SJSA1 (cell line): ENCODE measurements at places on chromosomes 2 and 18. TPM values are rescaled to one million over a fixed set of nuclear protein-coding genes. Genes with fewer than 3 reads are reported as not detected.

GRCh38 chr2:21438949-21439348 is 315.2 kb downstream of the TDRD15 start:
- H3K36me3 ChIP-seq = no peaks in the 10 kb centered on the region
- no peaks in the 10 kb centered on the region for H3K27me3 ChIP-seq
- peak overlapping the region; percentile 71 for H3K27ac ChIP-seq
- H3K4me1 ChIP-seq = peaks cover 21% of the 10 kb centered on the region

GRCh38 chr2:189177251-189177840 is 2.2 kb downstream of the COL5A2 start:
- H3K27ac ChIP-seq = peak overlapping the region; percentile 84
- H3K4me1 ChIP-seq = peaks cover 25% of the 10 kb centered on the region
- H3K36me3 ChIP-seq = peaks cover 34% of the 10 kb centered on the region

CYRIA gene
- total RNA-seq = 1.00 and 1.7 TPM in 2 replicates

- no peak overlapping the region for H3K4me3 ChIP-seq
- peak; percentile 50 for DNase-seq
- H3K27ac ChIP-seq = no peak overlapping the region
- no peaks in the 10 kb centered on the region for H3K36me3 ChIP-seq
Observed at GRCh38 chr2:23445450-23445868, 60.5 kb downstream of the KLHL29 start.

PARD6G gene
- 4.4 and 6.1 TPM in 2 replicates for total RNA-seq

- peak; percentile 68 for DNase-seq
- H3K4me3 ChIP-seq = peak overlapping the region; percentile 33
- H3K36me3 ChIP-seq = no peaks in the 10 kb centered on the region
- H3K27ac ChIP-seq = peak overlapping the region; percentile 36; the same call in 1 of the 2 replicates
- peaks cover 11% of the 10 kb centered on the region for H3K4me1 ChIP-seq
Observed at GRCh38 chr18:34592961-34593382, 117.1 kb upstream of the DTNA start.

TMEM237 gene
- total RNA-seq = 62.0 and 69.4 TPM in 2 replicates

DNA sequence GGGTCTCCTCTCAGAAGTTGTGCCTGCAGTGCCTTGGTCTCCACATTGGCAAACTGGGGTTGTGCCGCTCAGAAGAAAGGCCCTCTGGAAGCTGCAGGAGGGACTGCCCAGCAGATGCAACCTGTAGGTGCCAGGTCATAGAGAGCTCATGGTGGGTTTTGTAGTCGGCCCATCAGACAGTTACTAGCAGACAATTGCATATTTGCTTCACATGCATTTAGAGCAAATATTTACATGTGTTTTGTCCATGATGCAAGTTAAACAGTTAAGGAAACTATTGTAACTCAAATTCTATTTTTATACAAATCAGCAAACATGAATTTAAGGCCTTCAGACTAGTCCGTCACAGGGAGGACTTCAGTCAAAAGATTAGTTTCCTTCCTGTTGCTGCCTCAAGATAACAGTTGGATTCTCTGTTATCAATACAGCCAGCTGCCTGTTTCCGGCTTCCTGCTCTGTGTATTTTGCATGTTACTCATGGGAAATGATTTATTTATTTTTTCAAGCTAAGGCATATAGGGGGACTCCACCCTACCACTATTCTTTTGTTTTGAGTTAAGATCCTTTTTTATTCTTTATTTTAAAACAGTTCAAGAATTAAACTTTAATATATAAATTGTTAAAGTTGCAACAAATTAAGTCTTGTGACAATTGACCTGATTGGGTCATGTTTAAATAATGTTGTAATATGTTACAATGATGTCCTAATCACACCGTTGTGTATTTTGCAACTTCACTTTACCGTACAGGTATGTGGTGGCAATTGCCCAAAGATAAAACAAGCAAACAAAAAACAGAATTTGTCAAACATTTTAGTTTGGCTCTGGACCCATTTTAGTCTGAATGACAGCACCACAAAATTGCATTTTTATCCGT is 133.5 kb downstream of the SPTBN1 start:
- peak overlapping the region; percentile 28 for H3K27ac ChIP-seq
- peaks cover 24% of the 10 kb centered on the region for H3K4me1 ChIP-seq
- H3K27me3 ChIP-seq = no peaks in the 10 kb centered on the region
- peak; percentile 60 for DNase-seq
- peaks cover 19% of the 10 kb centered on the region for H3K36me3 ChIP-seq

RPRD1A gene
- 36.6 and 66.6 TPM in 2 replicates for total RNA-seq

SLC19A3 gene
- not detected in 2 replicates for total RNA-seq

GRCh38 chr2:10620481-10620880 is 69.3 kb downstream of the NOL10 start:
- no peaks in the 10 kb centered on the region for H3K27me3 ChIP-seq
- H3K36me3 ChIP-seq = peaks cover 23% of the 10 kb centered on the region
- no peak overlapping the region for H3K27ac ChIP-seq
- DNase-seq = peak; percentile 60
- peaks cover 19% of the 10 kb centered on the region for H3K4me1 ChIP-seq

DNA sequence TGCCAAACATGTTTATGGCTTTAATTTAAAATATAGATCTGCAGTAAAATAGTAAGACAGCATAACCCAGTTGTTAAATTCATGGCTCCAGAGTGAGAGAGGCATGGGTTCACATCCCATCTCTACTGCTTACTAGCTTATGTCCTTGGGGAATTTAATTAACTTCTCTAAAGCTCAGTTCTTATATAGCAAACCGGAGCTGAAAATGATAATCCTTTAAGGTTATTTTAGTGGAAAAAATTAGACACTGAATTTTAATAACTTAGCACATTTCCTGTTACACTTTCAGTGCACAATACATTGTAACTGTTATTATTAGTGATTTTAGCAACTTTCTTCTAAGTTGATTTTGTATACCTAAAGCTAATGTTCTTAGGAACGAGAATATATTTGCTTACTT is 14.8 kb downstream of the SCN9A start:
- no peak for DNase-seq
- H3K36me3 ChIP-seq = no peaks in the 10 kb centered on the region
- H3K4me1 ChIP-seq = peaks cover 9% of the 10 kb centered on the region
- H3K27ac ChIP-seq = no peak overlapping the region
- H3K4me3 ChIP-seq = no peak overlapping the region

CCDC68 gene
- total RNA-seq = 0.03 TPM in 1 of 2 replicates, not detected in the other

FAM124B gene
- total RNA-seq = not detected in 2 replicates

- no peak overlapping the region for H3K4me3 ChIP-seq
- DNase-seq = no peak
- H3K36me3 ChIP-seq = no peaks in the 10 kb centered on the region
- H3K27ac ChIP-seq = no peak overlapping the region
- H3K4me1 ChIP-seq = no peaks in the 10 kb centered on the region
Observed at GRCh38 chr2:211055438-211055837, 499.0 kb downstream of the CPS1 start.

GRCh38 chr2:233064530-233065199 is 4.5 kb downstream of the INPP5D start:
- DNase-seq = no peak
- no peaks in the 10 kb centered on the region for H3K27me3 ChIP-seq
- H3K27ac ChIP-seq = no peak overlapping the region
- peaks cover 39% of the 10 kb centered on the region for H3K4me1 ChIP-seq

DNA sequence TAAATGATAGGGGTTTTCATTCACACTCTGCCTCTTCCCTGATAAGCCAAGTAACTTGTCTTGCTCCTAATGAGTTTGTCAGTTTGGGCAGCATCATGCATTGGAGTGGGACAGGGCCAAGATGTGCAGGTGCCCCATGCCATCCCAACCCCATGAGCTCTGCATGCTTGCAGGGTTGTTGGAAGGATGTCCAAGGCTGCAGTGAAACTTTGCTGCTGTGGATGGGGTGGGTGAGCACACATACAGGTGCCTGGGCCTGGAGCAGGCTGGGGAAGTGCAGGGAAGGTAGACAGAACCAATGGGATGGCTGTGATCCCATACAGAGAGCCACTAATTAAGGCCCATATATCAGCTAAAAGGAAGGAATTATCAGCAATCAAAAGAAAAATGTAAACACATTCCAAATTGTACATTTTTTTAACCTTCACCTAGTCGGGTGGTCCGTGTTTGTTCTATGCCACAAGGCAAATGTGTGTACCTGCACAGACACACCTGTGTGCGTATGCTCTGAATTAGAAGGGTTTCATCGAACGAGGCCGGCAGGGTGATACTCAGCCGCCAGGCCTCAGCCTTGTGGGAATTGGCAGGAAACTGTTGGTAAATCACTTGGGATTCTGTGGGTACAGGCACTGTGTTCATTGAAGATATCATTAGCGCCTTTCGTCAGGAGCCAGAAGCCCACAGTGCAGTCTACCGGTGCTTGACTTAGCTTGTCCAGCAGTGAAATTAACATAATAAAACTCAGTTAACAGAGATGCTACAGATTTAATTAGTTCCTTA is 342.9 kb downstream of the MYCN start:
- H3K4me3 ChIP-seq = no peak overlapping the region
- no peak overlapping the region for H3K27ac ChIP-seq

SERPINB10 gene
- 1.7 TPM in 1 of 2 replicates, not detected in the other for total RNA-seq

- no peak overlapping the region for H3K27ac ChIP-seq
- no peak overlapping the region for H3K4me3 ChIP-seq
- H3K27me3 ChIP-seq = no peaks in the 10 kb centered on the region
- peaks cover 11% of the 10 kb centered on the region for H3K4me1 ChIP-seq
- DNase-seq = no peak
Observed at GRCh38 chr2:38381381-38382143, 4.5 kb upstream of the ATL2 start.

DNA sequence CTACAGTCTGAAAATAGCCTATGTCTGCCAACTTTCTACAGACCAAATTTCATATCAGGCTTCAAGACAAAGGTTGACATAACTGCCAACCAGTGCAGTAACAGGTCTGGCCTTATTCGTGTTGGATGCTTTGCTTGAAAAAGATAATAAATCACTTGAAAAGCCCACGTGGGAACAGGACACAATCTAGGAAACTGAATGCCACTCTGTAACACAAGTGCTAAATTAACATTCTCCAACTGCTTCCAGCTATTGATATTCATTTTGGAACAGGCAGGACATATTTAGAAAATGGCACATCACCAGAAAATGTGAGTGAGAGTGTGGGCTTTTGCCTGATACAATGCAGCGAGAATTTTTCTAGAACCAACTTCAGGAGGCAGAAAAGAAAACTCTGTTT is 165.9 kb upstream of the CCDC150 start:
- no peak overlapping the region for H3K27ac ChIP-seq
- DNase-seq = no peak
- no peaks in the 10 kb centered on the region for H3K36me3 ChIP-seq
- no peaks in the 10 kb centered on the region for H3K27me3 ChIP-seq
- no peaks in the 10 kb centered on the region for H3K4me1 ChIP-seq

- no peaks in the 10 kb centered on the region for H3K4me1 ChIP-seq
- H3K27ac ChIP-seq = no peak overlapping the region
- H3K4me3 ChIP-seq = no peak overlapping the region
- H3K36me3 ChIP-seq = no peaks in the 10 kb centered on the region
Observed at GRCh38 chr18:7755753-7756475, 188.8 kb downstream of the PTPRM start.

VIL1 gene
- not detected in 2 replicates for total RNA-seq

GRCh38 chr2:241811952-241812729 is 3.1 kb downstream of the NEU4 start:
- H3K27me3 ChIP-seq = peaks cover 17% of the 10 kb centered on the region
- no peaks in the 10 kb centered on the region for H3K4me1 ChIP-seq
- H3K27ac ChIP-seq = no peak overlapping the region
- no peak for DNase-seq
- no peak overlapping the region for H3K4me3 ChIP-seq
